ENCODE measurements at places on chromosomes 16 and 17. TPM values are rescaled to one million over a fixed set of nuclear protein-coding genes. Genes with fewer than 3 reads are reported as not detected.
A peak's percentile ranks its signal among the peaks of the same experiment; 100 is the strongest.

DNA sequence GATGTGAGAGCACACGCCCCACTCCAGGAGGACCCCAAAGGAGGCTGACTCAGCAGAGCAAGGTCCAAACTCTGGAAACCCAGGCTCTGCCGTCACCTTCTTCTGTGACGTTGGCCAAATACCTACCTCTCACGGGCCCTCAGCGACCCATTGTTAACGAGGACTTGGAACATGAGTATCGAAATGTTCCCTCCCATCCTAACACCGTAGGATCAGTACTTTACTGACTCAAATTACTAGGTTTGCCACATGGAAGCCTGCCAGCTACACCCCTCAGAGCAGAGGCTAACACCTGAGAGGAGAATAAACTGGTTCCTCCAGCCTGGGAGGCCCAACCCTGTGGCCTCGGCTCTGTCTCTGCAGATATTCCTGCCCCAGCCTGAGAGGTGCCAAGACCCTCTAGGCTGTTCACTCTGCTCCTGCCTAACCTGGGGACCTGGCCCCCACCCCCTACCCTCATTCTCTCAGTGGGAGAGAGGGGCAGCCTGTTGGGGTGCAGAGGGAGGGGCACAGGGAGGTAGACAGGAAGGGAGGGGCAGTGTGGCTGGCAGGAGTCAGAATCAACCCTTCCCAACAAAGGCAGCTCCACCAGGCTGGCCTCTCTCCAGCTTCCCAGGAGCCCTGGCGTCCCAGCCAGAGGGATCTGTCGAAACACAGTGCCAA is 4.4 kb downstream of the PITPNM3 start:
- peak; percentile 79 for ATAC-seq

The CAMKK1 gene
- 4.2 TPM for total RNA-seq

The CDH3 gene
- 94.1 TPM for total RNA-seq

GRCh38 chr17:75830164-75831031 is 13.8 kb downstream of the UNC13D start:
- no peak for ATAC-seq

DNA sequence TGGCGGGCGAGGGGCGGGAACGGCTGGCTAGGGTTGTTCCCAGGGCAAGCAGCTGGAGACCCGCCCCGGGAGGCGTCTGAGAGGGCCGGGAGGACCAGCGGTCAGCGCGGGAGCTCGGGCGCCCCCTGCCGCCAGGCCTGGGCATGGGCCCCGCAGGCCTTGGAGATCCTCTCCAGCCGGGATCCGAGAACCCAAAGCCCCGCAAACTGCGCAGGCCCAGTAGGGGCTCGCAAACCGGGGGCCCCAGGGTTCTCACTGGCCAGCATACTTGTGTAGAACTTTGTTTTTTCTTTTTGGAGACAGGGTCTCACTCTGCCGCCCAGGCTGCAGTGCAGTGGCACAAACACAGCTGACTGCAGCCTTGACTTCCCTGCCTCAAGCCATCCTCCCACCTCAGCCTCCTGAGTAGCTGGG is 20.8 kb upstream of the ZNF423 start:
- peak; percentile 67 for ATAC-seq
